ENCODE measurements at places on chromosomes 3 and 15. TPM values are rescaled to one million over a fixed set of nuclear protein-coding genes. Genes with fewer than 3 reads are reported as not detected.

Gene EFHB
- total RNA-seq, result under 0.01 TPM

Gene BNC1
- total RNA-seq, result 5.2 TPM

Gene CLRN1
- total RNA-seq, result not detected

- no peak for DNase-seq
These were observed 942.8 kb upstream of the CFAP20DC start for GRCh38 chr3:59992578-59992977.

DNA sequence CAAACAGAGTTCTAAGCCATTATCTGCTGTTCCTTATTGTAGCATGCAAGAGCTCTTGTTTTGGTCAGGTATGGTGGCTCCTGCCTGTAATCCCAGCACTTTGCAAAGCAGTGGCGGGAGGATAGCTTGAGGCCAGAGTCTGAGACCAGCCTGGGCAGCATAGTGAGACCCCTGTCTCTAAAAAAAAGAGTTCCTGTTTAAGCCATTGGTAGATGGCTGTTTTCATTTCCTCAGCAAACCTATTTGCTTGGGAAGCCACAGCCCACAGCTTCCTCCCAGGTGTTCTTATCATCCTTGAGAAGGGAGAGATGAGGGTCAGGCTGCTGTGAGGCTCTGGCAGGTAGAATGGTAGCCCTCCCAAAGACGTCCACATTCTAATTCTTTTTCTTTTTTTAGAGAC is 24.4 kb upstream of the FAM81A start:
- no peak for DNase-seq

DNA sequence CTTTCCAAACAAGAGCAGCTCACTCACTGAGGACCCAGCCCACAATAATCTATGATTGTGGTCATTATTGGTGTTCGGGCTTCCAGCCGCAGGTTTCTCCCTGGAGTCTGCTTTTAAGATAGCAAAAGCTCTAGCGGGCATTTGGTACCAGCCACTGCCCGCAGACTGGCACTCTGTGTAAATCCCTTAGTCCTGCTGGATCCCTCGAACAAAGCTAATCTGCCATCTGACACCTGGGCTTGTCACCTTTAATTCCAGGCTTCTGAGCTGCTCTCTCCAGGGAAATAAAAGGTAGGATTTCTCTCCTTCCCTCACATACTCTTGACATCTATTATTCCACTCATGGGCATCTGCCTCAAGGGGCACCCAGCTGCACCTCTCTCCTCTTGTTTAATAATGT is 158.7 kb downstream of the PDCD6IP start:
- no peak for DNase-seq

DNA sequence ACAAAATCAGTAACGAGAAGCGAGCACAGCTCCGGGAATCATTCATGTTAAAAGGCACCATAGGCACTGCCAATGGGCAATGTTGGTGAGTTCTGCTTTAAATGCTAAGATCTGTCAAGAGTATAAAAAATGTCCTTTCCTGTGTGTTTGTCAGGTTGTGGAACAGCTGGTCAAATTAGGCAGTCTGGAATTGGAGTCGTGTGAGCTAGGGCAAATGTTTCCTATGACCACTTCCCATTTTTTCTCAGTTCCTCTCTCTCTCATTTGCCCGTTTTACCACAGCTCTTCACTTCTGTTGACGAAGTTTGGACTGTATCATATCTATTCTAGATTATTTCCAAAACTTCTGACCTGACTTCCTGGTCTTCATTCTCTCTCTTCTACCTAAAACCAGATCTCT is 60.8 kb upstream of the GOLIM4 start:
- no peak for DNase-seq

DNA sequence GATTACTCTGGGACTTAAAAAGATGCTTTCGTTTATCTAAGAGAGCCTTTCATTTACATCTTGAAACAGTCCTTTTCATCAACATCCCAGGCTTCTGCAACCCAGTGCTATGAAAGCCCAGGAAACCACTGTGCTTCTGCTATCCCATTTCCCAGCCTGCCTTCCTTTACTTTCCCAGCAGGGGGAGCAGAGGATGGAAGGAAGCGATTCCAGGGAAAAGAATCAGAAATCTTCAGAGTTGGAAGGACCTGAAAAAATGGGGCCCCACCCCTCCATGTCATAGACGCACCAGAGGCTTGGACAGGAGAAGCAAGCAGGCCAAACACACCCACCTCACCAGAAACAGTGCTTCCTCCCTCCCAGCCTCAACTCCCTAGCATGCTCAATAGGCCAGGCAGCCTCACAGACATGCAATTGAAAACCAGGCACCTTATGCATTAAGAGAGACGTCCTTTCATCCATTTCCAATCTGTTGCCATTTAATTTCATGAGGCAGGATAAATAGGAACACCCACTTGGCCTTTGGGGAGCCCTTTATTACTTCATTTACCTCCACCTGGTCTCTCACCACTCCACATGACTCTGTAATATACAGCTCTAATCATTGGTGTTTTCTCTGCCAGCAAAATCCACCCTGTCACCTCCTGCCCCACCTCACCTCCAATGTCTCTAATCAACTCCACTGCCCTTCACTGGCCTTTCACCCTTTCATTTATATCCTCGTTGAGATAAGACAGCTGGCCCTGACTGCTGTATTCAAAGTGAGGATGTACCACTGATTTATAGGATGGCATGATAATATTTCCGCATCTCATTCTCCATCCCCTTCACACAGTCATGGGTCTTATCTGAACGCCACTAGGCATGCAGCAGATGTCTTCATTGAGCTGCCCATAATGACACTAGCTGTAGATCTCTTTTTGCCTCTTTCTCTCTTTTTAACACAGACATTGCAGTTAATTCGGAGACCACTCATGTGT is 583.9 kb downstream of the NTRK3 start:
- peak; percentile 40 for DNase-seq

DNA sequence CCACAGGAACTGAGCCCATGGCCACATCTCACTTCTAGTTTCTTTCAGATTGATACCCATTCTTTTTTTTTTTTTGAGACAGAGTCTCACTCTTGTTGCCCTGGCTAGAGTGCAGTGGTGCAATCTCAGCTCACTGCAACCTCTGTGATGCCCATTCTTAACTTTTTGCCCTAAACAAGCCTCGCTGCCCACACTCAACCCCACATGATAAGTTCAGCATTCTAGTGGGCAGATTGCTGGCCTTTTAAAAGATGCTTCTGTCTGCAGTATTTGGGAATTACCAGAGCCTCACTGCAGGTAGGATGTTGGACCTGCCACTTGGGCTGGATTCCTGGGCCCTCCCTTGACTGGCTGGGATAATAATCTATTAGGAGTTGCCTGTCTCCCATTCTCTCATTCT is 51.0 kb downstream of the TRANK1 start:
- no peak for DNase-seq

All from fibroblast of villous mesenchyme (primary cell).